ENCODE measurements at places on chromosomes 11 and 22.
A peak's percentile ranks its signal among the peaks of the same experiment; 100 is the strongest.

DNA sequence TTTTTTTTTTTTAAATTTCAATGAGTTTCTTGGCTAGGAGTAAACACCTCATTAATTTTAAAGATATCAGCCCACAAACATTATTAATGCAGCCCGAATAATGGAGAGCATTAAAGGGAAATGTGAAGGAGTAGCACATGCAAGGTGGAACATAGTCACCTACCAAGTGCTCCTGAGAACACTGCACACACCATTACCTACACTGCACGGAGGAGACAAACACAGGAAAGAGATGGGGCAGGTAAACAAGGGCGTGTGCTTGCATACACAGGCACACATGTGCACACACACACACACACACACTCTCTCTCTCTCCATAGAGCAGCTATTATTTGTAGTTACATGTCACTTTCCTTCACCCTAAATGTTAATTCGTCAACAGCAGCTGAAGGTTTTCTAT lies 30.2 kb downstream of the HTR3B start:
- no peak for DNase-seq

- no peak for DNase-seq
Measured at GRCh38 chr11:6607190-6607795, 3.7 kb downstream of the ILK start.

DNA sequence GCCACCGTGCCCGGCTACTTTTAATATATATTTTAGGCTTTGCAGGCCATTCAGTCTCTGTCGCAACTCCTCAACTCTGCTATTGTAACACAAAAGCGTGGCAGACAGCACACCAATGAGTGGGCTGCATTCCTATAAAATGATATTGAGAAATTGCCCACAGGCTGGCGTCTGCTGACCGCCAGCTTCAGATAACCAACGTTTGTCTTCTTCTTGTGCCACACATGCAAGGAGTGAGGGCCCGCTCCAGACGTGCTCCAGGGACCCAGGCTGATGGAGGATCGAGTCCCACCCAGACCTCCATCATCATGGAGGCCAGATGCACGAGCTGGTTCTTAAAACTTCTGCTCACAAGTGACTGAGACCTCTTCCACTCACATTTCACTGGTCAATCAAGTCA lies 35.4 kb upstream of the LINC01488 start:
- no peak for DNase-seq

- DNase-seq = no peak
Measured at GRCh38 chr11:7032692-7033091, 12.4 kb downstream of the NLRP14 start.

DNA sequence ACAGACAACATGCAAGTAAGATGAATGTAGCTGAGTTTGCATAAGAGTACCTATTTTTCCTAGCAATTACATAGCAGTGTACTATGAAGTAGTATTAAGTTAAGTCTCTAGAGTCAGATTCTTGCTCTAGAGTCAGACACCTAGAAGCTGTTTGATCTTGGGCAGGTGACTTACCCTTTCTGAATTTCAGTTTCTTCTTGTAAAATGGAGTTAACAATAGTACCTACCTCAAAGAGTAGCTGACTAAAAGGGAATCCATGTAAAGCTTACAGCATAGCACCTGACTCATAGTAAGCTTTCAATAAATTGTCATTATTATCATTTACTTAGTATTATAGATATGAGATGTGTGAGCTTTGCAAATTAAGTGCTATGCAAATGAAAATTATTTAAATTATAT lies 47.8 kb upstream of the PTPRJ start:
- no peak for DNase-seq

DNA sequence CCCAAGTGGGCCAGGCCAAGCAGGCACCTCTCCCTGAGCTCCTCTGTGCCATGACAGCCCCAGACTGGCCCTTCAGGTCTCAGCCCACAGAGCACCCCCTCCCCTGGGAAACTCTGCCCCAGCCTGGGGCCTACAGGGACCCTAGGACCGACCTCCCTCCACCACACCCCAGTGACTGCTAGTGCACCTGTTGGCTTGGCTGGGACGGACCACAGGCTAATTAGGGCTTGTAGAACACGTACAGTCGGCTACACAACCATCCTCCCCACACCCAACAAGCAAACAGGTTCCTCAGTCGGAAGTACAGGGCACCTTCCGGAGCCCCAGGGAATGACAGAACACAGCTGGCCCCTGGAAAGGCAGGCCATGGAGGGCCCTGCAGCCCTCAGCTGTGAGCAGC lies 4.3 kb downstream of the SBF1 start:
- DNase-seq = no peak

DNA sequence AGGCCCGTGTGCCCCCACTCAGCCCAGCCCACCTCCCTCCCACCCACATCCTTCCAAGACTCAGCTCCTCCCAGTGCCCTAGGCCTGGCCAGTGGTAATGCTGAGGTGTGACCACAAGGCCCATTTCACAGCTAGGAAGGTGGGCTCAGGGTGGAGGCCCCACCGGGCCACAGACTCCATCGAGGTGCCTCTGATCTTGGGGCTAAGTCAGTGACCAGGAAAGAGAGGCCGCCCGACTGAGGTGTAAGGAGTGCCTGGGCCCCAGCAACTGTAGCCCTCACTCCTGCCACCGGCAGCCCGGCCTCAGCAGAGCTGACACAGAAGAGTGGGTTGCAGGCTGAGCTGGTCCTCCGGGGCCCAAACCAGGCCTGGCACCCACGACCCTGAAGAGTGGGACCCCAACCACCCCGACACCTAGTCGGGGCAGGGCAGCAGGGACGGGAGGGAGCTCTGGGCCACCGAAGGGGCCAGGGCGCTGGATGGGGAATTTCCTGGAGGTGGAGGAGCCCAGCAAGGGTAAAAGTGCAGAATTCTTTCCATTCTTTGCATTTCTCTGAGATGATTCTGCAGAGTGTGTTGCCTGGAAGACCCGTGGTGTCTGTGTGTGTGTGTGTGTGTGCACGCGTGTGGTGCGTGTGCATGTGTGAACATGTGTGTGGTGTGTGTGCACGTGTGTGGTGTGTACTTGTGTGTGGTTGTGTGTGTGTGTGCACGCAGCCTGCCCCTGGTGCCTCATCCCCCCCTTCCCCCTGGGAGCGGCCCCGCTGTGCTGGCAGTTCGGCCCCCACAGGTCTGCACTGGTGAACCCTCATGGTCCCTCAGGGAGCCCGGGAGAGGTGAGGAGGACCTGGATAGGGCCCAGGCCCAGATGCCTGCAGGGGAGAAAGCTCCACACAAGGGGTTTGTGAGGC lies 8.3 kb upstream of the PIM3 start:
- no peak for DNase-seq

DNA sequence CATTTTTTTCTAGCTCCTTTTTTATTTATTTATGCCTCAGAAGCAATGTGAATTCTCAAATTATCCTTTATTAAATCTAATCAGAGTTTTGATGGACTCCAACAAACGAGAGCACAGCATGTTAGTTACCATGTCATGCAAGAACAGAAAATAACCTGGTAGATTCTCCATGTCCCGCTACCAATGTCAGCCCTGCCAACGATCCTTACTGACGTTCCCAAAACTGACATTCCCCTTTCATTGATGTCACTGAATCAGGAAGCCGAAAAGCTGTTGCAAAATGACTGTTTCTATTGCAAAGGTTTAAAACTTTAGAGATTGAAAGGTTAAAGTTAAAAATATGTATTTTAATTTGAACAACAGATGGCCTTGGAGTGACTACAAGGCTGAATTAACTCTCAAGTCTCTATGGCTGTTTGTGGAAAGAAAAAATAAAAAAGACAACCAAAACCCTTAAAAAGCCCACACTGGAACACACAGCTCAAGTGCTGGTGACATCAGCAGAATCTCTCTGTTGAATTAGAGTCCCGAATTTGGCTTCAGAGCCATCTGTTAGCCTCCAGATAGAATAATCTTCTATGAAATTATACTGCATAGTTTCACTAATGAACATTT lies 96.8 kb downstream of the BDNF start:
- no peak for DNase-seq

- DNase-seq = no peak
Measured at GRCh38 chr11:1401656-1402221, 12.0 kb downstream of the BRSK2 start.

DNA sequence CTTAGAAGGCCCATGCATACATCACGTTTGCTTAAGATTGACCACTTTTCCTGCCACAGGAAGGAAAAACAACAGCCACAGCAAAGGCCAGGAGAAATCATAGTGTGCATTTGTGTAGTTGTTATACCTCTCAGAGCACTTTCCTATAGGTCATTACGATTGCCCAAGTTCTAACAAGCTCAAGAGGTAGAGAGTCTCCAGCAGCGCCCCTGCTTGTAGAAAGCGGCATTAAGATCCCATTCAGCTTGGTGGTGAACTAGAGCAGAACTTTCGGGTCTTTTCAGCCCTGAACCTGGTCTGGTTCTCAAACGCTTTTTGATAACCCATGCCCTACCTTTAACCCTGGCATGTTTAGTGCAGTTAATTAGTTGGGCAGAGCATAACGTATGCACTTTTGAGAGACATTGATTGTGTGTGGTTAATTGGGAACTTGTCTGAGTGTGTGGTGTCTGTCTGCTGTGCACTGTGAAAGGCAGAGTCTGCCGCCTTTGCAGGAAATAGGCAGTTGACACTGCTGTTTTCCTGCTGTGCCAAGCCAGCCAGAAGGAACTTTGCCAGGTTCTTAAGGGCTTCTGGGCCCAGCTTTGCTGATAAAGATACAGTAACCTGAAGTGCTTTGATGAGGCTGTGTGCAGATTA lies 109.9 kb upstream of the CLMP start:
- no peak for DNase-seq

DNA sequence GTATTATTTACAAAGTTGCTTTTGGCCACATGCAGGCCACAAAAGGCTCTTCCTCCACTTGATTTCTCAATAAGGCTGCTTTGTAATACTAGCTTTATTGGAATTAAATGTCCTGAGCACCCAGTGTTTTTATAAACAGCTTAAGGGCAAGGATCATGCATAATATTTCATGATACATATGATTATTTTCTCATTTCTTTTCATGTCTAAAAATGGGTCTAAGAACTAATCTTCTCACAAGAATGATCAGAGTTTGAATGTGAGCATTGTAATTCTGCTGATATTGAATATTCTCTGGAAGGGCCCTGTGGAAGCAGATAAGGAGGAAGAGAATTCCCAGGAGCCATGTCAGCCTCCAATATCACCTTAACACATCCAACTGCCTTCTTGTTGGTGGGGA lies at the start of gene OR52K2:
Gene OR52K2, plus strand, starts transcription at position 301 of the 400 bp plus-strand sequence. Its CDS starts 45 bp downstream, at position 346.
- DNase-seq = no peak

DNA sequence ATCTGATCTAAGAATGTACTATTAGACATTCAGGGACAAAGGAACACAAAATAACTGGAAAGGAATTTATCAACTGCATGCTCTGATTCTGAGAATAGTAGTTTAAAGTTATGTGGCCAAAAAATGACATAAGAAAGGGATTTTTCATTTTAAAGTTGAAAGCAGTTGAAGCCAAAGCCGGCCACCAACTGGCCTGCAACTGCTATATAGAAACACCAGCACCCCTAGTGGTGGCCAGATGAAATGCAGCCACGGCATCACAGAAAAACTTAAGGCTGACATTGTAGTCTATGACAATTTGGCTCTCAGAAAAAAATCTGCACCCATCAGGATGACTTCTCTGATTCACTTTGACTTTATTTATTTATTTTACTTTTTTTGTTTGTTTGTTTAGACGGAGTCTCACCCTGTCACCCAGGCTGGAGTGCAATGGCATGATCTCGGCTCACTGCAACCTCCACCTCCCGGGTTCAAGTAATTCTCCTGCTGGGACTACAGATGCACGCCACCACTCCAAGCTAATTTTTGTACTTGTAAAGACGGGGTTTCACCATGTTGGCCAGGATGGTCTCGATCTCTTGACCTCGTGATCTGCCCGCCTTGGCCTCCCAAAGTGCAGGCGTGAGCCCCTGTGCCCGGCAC lies 59.2 kb downstream of the SLC35F2 start:
- peak; percentile 7 for DNase-seq

DNA sequence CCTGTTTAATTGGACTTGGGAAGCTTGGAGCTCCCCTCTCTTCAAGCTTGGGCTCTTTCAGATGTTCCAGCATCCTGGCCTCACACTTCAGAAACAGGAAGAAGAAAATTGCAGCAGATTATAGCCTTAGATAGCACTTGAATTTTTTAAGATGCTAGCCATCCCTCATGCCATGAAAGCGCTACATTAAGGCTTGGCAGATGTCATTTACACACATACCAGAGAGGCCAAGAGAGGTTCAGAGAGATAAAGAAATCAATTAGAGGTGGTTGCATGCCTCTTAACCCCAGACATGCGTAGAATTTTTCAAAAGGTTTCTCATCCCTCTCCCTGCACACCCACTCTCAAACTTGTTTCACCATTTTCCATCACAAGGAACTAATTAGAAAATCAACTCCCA lies 31.9 kb upstream of the DBX1 start:
- no peak for DNase-seq

DNA sequence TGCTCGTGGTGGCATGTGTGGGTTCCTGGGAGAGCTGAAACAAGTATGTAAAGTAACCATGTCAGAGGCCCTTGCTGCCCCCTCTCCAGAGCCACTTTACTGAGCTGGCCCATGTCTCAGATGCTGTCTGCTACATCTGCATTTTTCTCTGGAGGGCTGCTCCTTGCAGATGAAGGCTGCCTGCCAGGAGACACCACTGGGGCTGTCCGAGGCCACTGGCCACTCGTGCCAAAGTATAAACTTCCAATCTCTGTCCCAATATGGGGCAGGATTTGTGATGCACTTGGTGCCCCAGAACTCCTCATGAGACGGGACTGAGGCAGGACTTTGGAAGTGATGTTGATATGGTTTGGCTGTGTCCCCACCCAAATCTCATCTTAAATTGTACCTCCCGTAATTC lies 478.4 kb upstream of the B3GAT1 start:
- DNase-seq = no peak

- no peak for DNase-seq
Measured at GRCh38 chr11:89177691-89178231, at the start of gene TYR. Gene TYR (plus strand): TSS chr11:89177875. CDS start chr11:89177954, 79 bp downstream.

- no peak for DNase-seq
Measured at GRCh38 chr22:37421468-37421877, 5.8 kb downstream of the ELFN2 start.

- no peak for DNase-seq
Measured at GRCh38 chr22:24482998-24483397, 12.1 kb upstream of the UPB1 start.

All from BJ (cell line).